ENCODE measurements at places on chromosomes 6 and 20.

DNA sequence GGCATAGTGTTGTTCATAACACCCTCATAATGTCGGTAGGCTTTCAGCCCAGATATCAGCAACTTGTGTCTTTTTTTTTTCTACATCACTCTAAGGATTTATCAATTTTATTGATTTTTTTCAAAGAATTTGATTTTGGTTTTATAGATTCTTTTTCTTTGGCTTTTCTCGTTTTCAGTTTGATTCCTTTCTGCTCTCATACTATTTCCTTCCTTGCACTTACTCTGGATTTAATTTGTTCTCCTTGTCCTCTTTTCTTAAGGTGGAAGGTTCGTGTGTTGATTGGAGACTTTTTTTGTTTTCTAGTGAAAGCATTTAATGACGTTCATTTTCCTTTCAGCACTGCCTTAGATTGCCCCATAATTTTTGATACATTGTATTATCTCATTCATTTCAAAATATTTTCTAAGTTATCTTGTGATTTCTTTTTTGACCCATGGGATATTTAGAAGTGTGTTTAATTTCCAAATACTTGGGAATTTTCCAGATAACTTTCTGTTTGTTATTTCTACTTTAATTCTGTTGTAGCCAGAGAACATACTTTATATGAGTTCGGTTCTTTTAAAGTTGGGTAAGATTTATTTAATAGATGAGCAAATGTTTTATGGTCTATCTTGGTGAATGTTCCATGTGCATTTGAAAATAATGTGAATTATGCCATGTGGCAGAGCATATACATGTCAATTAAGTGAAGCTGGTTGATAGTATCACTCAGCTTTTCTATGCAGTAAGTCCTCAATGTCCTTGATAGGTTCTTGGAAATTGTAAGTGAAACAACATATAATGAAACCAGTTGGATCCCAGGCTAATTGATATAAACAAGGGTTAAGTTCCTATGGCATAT lies 62.8 kb downstream of the IRF4 start:
- ATAC-seq = no peak

- no peak for ATAC-seq
These were observed 65.3 kb downstream of the EDN3 start for GRCh38 chr20:59365611-59366285.

- ATAC-seq = no peak
These were observed 4.2 kb downstream of the TNFAIP3 start for GRCh38 chr6:137871291-137871690.

DNA sequence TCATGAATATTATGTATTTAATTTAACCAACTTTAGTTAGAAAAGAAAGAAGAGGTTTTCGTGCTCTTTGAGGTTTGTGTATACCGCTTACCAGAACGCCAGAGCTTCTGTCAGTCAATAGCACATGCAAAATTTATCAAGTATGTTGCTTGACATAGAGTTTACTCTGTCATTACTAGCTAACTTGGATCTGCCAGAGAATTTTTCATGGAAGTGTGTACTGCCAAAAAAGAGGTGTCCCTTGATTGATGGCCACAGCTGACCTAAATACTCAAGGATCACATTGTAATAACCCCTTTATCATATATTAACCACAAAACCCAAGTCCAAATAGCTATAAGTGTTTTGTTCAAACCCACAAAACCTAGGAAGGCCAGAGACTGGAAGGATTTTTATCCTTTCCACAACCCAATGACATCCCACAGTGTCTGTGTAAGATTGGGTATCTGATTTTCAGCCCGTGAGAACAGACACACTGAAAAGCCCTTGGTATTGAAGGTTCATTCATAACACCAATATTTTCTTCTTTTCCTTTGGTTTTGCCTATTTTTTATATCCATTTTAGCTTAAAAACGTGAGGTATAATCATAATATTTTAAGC lies 194.0 kb upstream of the EYA4 start:
- ATAC-seq = no peak

GRCh38 chr20:5569021-5569420 lies 181.2 kb upstream of the SHLD1 start:
- peak; percentile 69 for ATAC-seq

DNA sequence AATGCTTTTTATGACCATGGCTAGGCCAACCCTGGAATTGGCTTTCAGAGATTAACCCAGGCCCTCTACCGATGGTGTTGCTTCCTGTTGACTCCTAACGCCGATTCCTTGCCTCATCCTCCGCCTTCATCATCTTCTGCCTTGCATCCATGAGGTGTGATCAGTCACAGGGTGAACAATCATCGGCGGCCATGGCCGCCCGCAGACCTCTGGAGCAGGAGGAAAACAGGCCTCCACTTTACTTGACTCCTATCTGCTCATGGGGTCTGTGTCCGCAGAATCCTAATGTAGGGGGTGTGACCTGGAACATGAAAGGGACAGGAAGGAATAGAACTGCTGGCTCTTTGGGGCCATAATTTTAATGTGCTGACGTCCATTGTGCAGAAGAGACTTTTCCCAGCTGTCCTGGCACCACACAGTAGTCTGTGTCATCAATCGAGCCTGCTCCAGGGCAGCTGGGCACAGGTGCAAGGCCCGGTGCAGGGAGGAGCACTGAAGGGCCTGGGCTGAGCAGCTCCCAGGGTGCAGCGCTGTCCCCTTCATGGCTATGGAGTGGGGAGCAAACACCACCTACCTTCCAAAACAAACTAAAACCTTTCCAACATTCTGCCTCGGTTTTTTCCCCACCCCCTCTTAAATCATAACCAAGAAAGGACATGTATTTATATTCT lies 8.0 kb downstream of the SLC22A3 start:
- ATAC-seq = no peak

Measured in esophagus mucosa (tissue), 1 donor.